ENCODE measurements at places on chromosomes 7 and 10.

- DNase-seq, result no peak
These were observed at the start of gene VAX1 for GRCh38 chr10:117137911-117138642. Gene VAX1 (minus strand): TSS chr10:117138270. CDS start chr10:117138056, 214 bp downstream.

DNA sequence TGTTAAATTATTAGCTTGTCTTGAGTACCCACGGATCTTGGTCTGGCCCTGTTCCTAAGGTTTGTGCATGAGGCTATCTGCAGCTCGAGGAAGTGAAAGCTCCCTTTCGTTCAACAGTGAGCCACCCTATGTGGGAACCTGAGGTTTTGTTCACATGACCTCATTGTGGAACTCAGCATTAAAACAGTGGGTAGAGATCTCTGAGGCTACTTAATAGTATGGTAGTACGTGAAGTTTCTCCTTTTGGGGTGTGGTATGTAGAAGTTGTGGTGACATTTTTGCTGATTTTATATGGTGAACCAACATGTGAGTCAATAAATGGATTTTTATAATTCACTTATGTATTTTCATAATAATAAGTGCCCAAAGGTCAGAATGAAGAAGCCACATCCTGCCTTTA lies 252.7 kb upstream of the FERD3L start:
- DNase-seq, result no peak

GRCh38 chr10:3622845-3623621 lies 162.0 kb downstream of the KLF6 start:
- DNase-seq, result no peak

DNA sequence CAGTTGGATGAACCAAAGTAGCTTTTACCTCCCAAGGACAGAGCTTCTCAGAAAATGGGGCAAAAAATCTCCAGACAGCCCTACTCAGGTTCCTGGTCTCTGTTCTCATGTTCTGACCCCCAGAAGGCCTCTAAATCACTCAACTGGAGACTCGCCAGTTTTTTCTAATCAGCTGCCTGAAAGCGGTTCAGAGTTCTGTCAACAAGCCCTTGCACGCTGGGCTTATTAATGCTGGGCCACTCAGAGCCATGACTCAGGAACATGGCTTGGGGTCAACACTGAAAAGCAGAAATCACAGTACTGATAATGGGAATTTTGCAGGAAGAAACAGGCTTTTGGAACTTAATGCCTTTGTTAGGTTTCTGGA lies 15.3 kb downstream of the ECHDC3 start:
- DNase-seq, result no peak

GRCh38 chr7:151539088-151539671 lies 19.5 kb upstream of the RHEB start:
- peak; percentile 62 for DNase-seq

GRCh38 chr10:103498936-103499638 lies 5.6 kb downstream of the NEURL1 start:
- DNase-seq, result no peak

DNA sequence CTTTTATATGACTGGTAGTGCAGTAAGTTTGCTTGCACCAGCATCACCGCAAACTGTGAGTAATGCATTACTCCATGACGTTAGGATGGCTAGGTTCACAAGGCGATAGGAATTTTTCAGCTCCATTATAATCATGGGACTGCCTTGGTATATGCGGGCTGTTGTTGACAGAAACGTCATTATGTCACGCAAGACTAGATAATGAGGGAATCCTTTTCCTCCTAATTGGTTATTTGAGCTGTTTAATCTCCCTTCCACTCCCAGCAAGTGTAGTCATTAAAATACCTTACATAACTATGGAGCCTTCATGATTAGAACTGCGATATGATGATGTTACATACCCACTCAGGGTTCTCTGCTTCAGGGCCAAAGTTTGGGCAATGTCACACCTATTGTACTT lies 17.3 kb downstream of the KLLN start:
- DNase-seq, result no peak
